ENCODE measurements at places on chromosomes 3 and 15.
A peak's percentile ranks its signal among the peaks of the same experiment; 100 is the strongest.

- DNase-seq = no peak
Measured at GRCh38 chr3:50609071-50609762, 2.4 kb downstream of the CISH start.

- no peak for DNase-seq
Measured at GRCh38 chr3:15071699-15072098, 6.6 kb upstream of the MRPS25 start.

- no peak for DNase-seq
Measured at GRCh38 chr3:106168962-106169750, 300.3 kb upstream of the CBLB start.

DNA sequence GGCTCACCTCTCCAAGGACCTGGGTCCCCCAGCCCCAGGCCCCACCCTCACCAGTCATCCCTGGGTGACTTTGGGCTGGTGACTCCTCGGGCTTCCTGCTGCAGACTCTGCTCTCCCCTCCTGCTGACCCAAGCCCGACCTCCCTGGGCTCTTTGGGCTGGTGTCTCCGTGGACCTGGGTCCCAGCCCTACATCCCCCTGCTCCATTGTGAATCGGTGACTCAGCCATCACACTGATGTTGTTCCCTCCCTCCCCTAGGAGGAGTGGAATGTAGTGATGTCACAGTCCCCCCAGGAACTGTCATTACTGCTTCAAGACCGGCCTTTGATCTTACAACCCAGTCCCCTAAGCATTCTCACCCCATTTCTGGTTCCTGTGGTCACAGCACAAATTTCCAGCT lies 83.7 kb downstream of the ADAMTS7 start:
- DNase-seq = no peak

DNA sequence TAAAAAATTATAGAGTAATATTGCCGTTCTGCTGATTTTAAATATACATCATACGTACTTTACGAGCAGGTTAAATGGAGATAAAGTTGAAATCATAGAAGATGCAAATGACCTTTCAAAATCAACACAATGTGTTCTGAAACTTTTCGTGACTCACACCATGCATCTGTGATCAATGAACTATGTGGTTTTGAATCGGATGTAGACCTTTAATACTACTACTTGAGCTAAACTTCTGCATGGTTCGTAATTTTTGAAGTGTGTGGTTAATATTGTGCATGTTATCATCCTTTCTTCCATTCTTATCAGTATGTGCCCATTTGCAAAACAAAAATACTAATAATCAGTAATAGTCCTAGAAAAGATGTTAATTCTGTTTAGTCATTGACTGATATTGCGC lies 58.9 kb downstream of the GASK1A start:
- no peak for DNase-seq

- no peak for DNase-seq
Measured at GRCh38 chr15:80929689-80930088, 59.9 kb downstream of the MESD start.

GRCh38 chr15:36645106-36645505 lies 65.7 kb downstream of the CDIN1 start:
- DNase-seq = no peak

DNA sequence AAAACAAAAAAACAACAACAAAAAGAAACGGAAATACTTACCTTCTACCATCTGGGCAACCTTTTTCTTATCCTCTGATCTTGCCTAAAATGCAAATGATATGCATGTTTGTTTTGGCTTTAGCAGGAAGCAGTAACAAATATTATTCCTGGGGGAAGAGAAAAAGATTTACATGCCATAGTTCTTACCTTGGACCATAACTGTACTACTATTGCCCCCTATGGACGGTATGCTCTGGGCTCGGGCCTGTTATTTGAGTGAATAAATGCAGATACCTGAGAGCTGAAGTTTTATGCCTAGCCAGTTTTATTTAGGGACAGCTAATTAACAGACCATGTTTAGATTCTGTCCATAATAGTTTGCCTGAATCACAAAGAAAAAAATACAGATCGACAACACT lies 12.6 kb upstream of the STARD5 start:
- DNase-seq = peak; percentile 29

DNA sequence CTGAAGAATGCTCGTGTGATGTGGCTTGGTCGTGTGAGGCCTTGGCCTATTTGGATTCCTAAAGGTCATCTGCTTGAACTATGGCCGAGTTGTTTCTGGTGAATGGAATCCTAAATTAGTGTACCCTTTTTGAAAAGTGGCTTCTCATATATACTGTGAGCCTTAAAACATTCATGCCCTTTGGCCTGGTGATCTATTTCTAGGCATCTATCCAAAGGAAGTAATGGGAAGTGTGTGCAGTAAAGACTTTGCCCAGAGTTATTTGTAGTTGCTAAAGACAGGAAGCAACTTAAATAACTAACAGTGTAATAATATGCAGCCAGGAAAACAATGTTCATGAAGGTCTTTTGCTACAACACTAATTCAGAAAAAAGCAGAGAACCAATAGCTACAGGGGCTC lies 3.0 kb downstream of the DGKG start:
- DNase-seq = no peak

DNA sequence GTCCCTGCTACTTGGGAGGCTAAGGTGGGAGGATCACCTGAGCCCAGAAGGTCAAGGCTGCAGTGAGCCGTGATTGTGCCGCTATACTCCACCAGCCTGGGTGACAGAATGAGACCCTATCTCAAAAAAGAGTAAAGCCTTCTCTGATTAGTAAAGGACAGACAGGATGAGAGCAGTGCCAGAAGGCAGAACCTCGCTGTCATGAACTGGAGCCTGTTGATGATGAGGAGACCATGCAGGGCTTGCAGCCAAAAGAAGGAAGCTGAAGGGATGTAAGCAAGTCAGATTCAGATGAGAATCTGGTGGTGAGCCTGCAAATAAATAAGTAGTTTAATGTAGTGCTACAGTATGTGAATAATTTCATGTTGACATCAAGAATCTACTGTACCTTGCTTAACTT lies 52.8 kb downstream of the USP50 start:
- no peak for DNase-seq

DNA sequence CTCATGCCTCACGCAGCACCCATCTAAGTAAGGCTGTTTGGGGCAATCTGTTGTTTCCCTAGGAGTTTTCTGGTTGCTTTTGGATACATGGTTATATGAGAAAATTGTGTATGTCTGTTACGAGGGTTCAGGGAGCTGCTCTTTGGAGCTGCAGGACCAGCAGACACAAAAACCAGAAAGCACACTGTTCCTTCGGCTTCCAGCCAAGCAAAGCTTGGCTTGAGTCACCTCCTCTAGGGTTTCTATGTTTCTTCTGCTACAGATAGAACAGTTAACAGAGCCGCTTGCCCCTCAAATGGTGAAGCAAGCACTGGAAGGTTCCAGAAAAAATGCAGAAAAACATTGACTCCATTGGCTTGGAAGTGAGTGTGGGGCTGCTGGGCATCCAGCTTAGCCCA lies 49.2 kb upstream of the CTDSPL start:
- no peak for DNase-seq

GRCh38 chr3:196377321-196377720 lies 39.1 kb upstream of the TM4SF19 start:
- no peak for DNase-seq

DNA sequence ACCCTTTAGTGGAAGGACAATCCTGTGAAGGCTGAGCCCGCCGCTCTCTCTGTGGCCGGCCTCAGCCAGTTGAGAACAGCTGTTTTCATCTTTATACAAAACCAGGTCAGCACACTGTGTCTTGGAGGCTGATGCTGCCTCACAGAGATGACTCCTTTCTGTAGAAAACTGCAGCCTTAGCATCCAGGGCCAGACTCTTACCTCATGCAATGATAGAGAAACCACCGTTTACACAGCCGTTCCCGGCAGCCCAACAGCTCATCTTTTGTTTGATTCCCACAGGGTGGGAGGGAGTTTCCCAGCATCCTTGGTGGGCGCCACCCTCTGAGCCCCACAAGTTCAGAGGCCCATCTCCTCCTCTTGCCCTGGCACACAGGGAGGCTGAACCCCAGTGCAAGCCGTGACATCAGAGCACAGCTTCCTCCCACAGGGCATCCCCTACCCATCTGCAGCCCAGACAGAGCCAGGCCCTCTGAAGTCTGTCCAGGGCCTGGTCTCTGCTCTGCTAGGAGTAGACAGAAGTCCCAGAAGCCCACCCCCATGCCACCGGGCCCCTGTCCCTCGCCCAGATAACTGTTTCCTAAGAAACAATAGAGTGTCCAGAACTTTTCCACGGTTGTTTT lies 105.0 kb downstream of the LRRK1 start:
- no peak for DNase-seq

GRCh38 chr15:76575274-76575673 lies 238.7 kb downstream of the ISL2 start:
- no peak for DNase-seq

- no peak for DNase-seq
Measured at GRCh38 chr15:59349680-59350420, 22.8 kb downstream of the MYO1E start.
